ENCODE measurements at places on chromosomes 5 and 9.

GRCh38 chr5:75239681-75240080 lies 3.0 kb upstream of the ANKRD31 start:
- DNase-seq = peak; percentile 84

GRCh38 chr5:59661311-59661710 lies 232.2 kb downstream of the PDE4D start:
- peak; percentile 72 for DNase-seq

DNA sequence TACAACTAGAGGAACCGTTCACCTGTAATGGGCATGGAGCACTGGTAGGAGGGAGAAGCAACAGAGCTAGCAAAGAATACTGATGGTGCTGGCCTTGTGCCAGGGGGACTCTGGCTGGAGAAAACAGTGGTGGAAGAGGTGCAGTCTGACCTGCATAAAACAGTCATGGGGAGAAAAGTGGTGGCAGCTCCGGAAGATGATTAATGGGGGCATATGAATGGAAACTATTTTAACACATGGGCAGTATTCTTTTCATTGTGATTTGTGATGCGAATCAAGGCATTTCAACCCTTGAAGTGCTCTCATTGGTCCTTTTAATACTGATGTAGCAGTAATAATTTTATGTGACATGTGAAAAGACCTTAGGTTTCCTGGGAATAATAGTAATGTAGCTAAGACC lies 219.6 kb downstream of the ADAMTS6 start:
- DNase-seq = no peak

- no peak for DNase-seq
Observed at GRCh38 chr9:12689233-12689632, 4.0 kb upstream of the TYRP1 start.

DNA sequence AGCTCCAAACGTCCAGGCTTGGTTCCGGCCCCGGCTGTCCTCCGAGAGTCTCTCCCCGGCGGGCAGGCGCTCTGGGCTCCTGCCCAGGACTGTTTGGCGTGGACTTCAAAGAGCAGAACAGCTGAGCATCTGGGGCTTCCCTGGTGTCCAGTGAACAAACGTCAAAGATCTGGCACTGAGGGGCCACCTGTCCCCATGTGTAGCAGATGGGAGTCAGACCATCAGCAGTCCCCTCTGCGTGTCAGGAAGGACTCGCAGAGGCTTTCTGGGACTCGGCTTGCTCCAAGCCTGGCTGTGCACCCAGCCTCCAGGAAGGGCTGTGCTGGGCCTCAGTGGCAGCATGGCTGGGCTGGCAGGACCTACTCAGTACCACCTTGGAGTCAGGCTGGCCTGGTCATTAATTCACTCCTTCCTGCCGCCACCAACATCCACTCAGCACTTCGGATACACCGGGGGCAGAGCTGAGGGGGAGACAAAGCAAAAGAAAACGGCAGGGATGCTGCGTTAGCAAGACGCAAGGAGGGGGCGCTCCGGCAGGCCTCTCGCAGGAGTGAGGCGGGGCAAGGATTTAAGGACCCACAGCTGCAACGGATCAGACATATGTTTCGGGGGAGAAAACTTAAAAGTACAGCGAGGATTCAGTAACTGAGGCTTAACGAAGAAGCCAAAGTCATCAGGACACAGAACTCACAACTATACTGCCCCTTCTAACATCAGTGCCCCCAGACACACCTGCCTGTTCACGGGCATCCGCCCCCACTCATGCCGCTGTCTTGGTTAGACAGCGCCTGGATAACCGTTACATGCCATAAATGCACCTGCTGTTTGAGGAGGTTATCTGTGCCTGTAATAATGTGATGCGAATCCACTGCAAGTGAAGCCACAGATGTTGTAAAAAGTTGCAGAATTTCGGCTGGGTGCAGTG lies 164.5 kb upstream of the PHYKPL start:
- DNase-seq = no peak

DNA sequence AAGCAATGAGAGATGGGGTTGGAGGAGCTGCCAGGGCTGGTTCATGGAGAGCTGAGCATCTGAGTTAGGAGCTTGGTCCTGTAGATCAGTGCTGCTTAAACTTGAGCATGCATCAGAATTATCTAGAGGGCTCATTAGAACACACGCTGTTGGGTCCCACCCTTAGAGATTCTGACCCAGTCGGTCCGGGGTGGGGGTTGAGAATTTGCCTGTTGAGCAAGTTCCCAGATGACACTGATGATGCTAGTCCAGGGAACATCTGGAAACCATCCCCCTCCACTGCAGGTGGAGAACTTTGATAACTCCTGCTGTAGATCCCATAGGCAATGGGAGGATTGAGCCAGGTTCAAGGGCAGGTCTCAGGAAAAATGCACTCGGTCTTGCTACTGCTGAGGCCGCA lies 158.0 kb upstream of the KLF4 start:
- no peak for DNase-seq

DNA sequence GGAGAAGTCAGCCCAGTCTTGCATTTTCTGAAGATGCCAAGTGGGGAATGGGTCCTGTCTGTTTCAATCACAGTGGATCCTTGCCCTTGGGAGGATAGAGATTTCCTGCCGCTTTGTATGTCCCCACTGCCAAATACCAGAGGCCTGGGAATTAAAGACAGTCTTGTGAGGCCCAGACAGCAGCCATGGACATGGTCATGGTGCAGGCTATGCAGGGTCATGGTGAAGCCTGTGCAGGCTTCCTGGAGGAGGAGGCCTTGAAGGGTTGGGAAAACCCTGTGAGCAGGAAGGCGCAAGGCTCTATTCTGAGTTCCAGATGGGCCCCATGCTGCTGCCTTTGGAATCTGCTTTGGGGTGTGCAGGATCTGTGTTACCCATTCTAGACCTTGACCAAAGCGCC lies 57.3 kb upstream of the PITX1 start:
- no peak for DNase-seq

DNA sequence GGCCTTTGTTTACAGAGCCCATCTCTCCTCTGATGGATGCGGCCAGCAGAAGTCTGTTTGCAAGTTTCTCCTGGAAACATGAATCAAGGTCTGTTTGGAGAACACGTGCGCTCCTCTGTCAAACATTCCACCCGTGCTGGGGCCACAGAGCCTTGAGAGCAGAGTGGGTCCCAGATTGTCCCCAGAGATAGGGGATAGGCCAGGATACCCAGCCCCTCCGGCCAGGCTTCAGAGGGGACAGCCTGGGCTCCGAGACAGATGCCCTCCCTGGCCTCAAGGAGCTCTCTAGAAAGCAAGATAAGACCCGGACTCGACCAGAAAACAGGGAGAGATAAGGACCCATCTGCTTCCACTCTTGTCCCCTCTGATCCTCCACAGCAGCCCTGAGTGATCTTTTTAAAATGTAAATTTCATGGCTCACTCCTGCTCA lies 40.4 kb upstream of the HAND1 start:
- no peak for DNase-seq

DNA sequence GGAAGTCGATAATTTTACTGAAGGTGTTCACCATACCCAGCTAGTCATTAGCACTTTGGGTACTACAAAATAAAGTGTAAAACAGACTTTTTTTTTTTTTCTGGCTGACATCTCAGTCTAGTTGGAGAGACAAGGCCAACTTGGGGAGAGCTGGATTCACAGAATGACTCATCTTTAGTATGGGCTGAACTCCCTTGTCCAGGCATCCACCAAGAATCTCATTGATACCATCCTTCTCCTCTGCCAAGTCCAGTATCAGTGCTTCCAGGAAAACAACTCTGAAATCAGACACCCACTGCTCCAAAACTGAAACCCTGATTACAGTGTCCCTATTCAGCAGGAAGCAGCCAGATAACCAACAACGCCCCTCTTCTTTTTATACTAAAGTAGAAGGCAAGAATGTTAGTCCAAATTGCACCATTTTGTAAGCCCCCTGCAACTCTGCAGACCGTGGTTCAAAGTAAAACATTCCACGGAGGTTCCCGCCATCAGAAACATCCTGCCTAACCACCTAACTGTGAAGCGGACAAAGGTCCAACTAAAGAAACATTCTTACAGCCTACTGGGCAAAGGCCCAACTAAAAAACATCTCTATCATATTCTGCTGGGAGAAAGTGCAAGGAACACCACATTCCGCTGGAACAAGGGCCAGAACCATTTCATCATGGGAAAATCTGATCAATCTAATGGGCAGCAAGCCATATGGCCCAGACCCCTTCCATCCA lies 728.2 kb downstream of the BRINP1 start:
- peak; percentile 30 for DNase-seq

DNA sequence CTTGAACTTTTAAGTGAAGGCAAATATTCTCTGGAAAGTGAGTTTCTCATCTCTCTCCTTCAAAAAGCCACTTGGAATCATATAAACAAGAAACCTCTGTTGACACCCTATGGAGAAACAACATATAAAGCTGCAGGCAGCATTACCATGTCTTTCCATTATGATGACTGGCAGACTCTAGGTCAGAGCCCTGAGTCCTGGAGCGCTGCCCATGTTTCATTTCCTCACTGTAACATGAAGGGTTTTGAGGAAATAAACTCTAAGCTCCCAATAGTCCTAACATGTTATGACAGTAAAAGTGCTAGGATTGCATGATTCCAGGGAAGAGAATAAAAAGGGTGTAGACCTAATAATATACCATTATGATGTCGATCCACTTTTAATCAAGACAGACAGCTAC lies 220.6 kb downstream of the CTNND2 start:
- no peak for DNase-seq
